ENCODE measurements at places on chromosomes 1 and 21.

- DNase-seq, result no peak
Measured at GRCh38 chr1:209893751-209894150, 44.3 kb upstream of the SYT14 start.

DNA sequence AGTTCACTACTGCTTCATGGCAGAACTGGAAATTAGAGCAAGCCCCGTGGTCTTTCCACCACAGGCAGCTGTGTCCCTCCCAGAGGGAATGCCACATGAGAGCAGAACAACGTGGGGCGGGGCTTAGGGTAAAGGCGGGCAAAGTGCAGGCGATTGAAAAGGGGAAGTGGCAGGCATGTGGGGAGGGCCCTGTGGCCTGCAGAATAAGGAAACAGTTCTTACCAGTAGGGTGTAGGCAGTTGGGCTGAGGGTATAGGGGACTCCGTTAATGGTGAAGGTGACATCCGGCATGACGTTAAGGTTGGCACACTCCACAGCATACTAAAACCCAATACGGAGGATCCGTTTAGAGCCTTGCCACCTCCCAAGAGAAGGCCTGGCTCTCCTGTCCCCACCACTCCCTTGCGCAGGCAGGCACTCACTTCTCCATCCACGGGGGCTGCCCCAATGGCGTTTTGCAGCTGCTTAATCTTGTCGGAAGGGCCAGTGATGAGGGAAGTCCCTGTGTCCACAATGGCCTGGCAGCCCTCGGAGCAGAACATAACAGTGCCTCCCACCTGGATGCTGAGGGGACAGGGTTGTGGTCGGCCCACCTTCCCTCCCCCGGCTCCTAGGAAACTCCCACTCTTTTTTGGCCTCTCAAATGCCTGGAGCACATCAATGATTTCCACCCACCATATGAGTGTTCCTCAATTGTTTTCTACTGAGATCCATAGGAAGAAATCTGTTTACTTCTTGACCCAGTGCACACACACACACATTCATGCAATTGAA, 9.1 kb upstream of the RAB7B start:
- DNase-seq, result peak; percentile 42

DNA sequence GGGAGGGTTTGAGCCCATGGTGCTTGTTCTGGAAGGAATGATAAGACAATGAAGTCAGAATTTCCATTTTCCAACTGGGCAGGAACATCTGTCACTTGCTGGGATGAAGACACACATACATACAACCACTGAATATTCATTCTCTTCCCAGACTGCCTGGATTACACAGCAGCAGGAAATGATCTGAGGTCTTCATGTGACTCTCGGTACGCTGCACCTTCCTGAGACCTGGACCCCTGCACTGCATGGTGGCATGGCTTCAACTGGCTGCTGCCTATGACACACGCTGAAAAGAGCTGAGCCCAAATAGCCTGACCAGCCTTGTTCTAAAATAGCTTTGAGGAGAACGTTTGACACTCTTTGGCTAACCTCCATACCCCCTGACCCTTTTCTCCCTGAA, 150.6 kb downstream of the GABPA start:
- DNase-seq, result no peak

DNA sequence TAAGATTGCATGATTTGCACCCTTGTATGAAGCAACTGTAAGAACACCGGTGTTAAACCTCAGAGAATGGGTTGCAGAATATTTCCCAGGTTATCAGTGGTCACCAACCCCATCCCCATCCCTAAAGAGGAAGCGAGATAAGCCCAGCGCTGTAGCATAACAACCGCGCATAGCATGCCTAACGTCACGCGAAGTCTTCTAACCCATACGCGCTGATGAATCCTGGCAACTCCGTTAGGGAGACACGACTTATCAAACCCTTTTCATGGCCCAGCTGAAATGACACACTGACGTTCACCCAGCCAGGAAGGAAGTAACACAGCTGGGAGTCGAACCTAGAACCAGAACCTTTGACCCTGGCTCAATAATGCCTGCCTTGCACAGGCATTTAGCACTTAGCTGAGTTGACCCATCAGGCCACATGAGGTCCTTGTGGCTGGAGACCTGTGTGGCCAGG, 24.2 kb downstream of the TMEM51 start:
- no peak for DNase-seq

- DNase-seq, result no peak
Measured at GRCh38 chr1:79074975-79075374, 68.4 kb upstream of the ADGRL4 start.

All from putamen (tissue), 1 donor.